Activated CD4-positive, alpha-beta T cell treated with anti-CD3 and anti-CD28 coated beads for 24 hours (primary cell): ENCODE measurements at places on chromosomes 5 and 9.

GRCh38 chr5:109167586-109167985 lies 242.2 kb downstream of the PJA2 start:
- DNase-seq = no peak

- no peak for DNase-seq
These were observed 28.4 kb downstream of the RFX3 start for GRCh38 chr9:3497401-3497800.

DNA sequence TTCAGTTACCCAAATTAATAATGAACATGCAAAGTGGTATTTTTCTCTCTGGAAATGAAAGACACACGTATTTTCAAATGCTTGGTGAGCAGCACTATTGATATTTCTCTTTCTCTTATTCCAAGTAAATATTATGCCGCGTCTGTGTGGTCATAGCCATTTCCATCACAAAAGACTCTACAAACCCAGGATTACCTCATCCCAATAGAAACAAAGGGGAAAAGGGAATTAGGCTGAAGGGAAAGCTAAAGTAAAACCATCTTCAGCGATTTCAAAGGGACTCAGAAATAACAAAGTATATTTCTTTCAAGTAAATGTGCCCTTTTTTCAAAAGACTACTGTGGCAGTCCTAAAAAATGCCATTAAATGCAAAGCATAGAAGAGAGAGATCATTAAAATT lies 62.0 kb upstream of the FST start:
- no peak for DNase-seq

DNA sequence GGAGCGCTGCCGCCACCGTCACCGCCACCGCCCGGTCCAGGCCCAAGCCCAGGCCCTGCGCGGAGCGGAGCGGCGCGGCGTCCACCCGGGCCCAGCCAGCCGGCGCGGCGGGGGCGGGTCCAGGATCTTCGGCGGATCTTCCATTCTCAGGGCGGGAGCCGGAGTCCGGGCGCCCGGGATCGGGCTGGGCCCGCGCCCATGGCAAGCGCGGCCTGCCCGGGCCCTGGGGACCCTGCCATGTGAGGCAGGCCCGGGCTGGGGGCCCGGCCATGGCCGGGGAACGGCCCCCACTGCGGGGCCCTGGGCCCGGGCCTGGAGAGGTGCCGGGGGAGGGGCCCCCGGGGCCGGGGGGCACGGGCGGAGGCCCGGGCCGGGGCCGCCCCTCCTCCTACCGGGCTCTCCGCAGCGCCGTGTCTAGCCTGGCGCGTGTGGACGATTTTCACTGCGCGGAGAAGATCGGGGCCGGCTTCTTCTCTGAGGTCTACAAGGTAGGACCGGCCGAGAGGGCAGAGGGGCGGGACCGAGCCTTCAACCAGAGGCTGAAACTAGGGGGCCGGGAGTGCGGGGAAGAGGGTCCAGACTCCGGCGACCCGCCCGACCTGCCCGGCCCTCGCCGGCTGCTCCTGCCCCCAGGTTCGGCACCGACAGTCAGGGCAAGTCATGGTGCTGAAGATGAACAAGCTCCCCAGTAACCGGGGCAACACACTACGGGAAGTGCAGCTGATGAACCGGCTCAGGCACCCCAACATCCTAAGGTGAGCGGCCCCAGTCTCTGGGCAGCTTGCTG lies 482 bp downstream of the TESK1 start:
- DNase-seq = no peak

DNA sequence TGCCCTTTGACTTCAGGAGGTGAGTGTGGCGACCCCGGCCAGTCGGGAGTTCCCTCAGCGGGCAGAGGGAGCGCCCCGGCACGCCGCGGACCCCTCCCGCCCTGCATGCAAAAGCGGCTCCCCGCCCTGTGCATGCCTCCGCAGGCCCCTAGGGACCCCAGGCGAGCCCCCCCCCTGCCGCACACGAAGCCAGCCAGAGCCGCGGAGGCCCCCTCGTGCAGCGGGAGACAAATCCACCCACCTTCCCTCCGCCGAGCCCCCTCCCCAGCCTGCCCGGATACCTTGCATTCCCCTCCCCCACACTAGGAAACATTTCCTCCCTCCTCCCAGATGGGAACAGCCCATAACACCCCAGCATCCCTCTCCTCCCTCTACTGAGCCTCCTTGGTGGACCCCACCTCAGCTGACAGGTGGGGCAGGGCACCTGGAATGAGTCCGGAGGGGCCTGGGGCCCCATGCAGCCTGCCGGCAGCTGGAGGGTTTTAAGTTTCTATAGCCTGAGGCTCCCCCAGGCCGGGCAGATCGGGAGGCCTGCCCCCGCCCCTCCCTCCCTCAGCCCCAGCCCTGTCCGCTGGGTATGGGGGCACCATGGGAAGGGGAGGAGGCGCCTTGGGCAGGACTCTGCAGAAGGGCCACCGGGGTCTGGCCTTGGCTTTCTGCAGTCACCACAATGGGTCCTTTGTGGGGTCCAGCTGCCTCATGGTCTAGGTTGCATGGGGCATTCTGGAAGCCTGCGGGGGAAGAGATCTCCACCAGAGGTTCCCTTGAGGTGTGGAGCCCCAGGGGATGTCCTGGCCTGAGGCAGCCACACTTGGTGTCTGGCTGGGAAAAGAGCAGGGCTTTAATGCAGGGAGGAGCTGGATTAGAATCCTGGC lies 601 bp downstream of the ERGIC1 start:
- no peak for DNase-seq

GRCh38 chr5:179553875-179554274 lies 3.5 kb downstream of the RUFY1 start:
- DNase-seq = no peak

DNA sequence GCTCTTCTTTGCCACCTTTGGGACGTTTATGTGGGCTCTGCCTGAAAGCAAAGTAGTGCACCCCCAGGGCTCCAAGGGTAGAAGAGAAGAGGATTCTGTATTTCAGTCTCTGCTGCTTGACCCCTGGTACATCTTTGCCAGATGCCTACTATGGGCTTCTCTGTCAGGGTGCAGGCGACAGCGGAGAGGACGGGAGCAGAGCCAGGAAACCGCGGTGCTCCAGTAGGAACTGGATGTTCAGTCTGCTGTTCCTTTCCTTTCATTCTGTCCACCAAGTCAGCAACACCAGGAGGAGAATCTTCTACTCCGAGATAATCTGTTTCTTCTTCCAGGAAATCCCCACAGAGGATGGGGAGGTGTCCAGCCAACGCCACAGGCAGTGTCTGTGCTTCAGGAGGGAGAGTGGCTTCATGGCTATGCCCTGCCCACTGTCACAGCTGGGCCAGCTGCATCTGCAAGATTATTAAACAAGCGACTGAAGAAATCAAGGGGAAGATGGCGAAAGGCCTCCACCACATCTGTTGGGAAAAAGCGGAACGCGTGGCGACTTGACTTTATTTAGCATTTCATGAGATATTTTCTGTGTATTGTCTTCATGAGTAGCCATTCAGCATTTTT lies 398.3 kb downstream of the IRX1 start:
- no peak for DNase-seq

GRCh38 chr5:95784514-95785302 lies 37.8 kb downstream of the GLRX start:
- no peak for DNase-seq

- DNase-seq = no peak
These were observed 252.6 kb downstream of the ACTL7B start for GRCh38 chr9:108603141-108603540.

GRCh38 chr9:13291718-13292117 lies 12.2 kb upstream of the MPDZ start:
- no peak for DNase-seq

- DNase-seq = no peak
These were observed 24.4 kb downstream of the FBLL1 start for GRCh38 chr5:168553377-168554130.

- no peak for DNase-seq
These were observed 10.7 kb downstream of the SLC35A4 start for GRCh38 chr5:140575309-140575708.

DNA sequence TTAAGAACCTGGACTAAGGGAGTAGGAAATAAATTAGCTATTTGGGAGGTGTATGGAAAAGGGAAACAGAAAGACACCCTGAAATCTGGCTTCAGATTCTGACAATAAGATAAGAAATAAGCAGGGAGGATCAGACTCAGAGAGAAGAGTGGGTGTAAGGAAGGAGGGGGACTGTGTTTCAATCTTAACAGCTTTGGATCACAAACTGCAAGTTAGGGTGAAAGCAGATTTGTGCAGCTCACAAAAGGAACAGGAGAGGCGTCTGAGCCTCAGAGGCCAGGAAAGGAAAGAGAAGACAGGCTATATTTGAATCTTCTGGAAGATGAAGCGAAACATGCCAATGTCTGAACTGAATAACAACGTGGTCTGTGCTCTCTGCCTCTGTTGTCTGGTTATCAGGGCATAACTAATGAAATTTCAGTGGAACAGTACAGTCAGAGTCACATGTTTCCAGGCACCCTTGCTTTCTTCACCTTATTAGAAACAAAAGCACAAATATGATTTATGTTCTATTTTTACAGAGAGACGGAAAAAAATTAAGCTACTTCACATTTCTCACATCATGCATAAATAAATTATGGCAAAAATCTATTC lies 26.6 kb downstream of the SGTB start:
- DNase-seq = no peak
